ENCODE measurements at places on chromosomes 12 and 14.
A peak's percentile ranks its signal among the peaks of the same experiment; 100 is the strongest.

- DNase-seq, result no peak
Observed at GRCh38 chr12:234019-234418, 20.1 kb upstream of the SLC6A12 start.

- DNase-seq, result no peak
Observed at GRCh38 chr12:84072961-84073360, 839.6 kb downstream of the SLC6A15 start.

GRCh38 chr14:67735336-67736147 lies 33.9 kb downstream of the RDH12 start:
- DNase-seq, result no peak

GRCh38 chr12:104463368-104463767 lies 6.6 kb downstream of the CHST11 start:
- no peak for DNase-seq

DNA sequence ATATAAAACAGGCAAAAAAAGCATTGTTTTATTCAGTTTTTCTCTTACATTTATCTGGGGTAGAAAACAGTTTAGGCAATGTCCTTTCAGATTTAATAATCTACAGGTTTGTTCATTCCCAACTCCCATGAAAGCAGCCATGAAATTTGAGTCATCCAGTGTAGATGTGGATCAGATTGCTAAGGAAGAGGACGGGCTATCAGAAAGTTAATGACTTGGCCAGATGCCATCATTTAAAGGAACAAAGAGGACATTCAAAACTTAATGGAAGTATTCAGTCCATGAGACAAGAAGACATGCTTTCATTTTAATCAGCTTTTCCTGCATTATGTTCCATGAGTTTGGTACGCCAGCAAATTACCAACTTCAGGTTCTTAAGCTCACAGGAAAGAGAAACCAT lies 31.1 kb upstream of the POC1B start:
- no peak for DNase-seq

DNA sequence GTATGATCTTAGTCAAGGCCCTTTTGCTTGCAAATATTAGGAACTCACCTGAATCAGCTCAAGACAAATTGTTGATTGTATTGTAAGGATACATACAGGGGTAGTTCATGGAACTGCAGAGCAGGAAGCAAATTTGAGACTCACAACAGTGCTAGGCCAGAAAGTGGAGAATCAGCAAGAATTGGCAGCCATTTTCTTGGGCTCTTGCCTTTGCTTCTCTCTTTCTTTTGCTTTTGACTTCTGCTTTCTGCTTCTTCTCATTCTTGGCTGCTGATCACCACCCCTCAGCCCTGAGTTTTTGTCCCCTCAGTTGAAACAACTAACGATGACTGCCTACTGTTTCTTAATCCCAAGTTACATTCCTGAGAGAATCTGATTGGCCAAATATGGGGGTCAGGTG lies 34.8 kb downstream of the KCNK13 start:
- DNase-seq, result no peak

DNA sequence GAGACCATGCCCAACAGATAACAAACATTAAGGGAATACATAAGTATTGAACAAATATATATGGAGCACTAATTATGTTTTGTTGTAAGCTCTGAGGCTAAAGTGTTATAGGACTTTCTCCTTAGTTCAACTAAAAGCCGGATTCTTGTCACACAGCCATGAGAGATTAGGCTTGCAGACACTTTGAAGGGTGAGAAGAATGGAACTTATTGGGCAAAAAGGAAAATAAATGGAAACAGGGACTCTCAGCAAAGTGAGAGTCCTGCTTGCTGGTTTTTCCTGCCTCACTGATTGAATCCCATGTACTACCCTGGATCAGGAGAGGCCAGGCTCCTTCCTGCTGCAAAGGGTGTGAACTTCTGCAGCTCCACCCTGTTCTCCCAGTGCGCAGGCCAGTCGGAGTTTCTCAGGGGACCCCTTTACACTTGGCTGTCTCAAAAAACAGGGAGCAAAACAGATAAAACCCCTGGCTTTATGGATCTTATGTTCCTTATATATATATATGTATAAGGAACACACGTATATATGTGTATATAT lies 77.1 kb upstream of the FUT8 start:
- no peak for DNase-seq

GRCh38 chr12:19893514-19893913 lies 454.2 kb downstream of the AEBP2 start:
- no peak for DNase-seq

DNA sequence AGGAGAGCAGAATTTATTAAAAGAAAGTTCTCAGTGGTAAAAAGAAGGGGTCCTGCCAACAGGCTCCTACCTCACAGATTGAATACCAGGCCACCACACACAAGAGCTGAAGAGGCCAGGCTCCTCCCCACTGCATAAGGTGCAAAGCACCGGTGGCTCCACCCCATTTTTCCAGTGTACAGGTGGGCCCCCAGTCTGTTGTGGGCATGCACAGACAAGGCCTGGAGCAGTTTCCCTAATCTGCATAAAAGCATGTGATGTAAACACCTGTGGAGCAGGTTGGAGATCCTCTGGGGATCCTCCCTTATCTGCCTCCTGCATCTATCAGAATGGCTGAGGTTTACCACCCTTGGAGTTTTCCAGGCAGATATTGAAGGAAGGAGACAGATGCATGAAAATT lies 45.7 kb upstream of the PDZRN4 start:
- DNase-seq, result no peak

GRCh38 chr12:89479982-89480381 lies 44.6 kb downstream of the GALNT4 start:
- no peak for DNase-seq

DNA sequence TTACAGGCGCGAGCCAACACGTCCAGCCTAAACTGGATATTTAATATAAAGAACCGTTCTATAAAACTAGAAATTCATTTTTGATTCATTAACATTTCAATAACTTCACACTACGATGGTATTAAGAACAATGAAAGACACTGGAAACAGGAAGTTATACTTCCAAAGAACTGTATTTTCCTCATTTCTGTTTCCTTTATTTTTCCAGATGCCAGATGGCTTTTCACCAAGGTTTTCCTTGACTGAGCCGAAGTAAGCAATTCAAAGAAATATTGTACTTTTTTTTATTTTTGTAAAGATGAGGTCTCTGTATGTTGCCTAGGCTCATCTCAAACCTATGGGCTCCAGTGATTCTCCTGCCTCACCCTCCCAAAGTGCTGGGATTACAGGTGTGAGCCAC lies 28.2 kb downstream of the EEA1 start:
- no peak for DNase-seq

GRCh38 chr14:61277784-61278183 lies 3.4 kb downstream of the TMEM30B start:
- DNase-seq, result no peak

- no peak for DNase-seq
Observed at GRCh38 chr14:100222224-100223093, 16.5 kb upstream of the YY1 start.

DNA sequence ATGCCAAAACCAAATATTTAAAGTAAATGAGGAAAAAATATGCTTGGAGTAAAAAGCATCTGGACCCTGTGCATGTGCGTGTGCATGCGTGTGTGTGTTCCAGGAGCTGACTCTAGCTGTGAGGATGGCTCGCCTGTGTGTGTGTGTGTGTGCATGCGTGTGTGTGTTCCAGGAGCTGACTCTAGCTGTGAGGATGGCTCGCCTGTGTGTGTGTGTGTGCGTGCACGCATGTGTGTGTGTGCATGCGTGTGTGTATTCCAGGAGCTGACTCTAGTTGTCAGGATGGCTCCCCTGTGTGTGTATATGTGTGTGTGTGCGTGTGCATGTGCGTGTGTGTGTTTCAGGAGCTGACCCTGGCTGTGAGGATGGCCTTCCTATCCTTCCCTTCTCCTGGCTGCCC lies 357.7 kb downstream of the CACNA1C start:
- no peak for DNase-seq

DNA sequence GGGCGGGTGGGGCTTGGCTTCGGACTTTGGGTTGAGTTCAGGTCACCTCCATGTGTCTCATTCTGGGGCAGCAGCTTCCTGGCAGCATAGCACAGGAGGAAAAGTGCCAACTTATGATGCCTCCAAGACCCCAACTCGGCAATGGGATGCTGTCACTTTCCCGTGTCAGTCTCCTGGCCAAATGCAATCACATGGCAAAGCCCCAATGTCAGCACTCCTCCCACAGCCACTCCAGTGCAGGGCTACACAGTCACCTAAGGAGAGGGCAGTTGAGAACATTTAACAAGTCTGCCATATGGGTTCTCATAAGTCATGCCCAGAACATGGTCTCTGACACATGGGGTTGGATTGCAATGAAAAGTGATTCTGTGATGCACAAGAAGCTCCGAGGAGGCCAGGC lies 26.7 kb downstream of the ELK3 start:
- no peak for DNase-seq

GRCh38 chr12:11863478-11863906 lies 207.2 kb upstream of the BCL2L14 start:
- DNase-seq, result no peak

DNA sequence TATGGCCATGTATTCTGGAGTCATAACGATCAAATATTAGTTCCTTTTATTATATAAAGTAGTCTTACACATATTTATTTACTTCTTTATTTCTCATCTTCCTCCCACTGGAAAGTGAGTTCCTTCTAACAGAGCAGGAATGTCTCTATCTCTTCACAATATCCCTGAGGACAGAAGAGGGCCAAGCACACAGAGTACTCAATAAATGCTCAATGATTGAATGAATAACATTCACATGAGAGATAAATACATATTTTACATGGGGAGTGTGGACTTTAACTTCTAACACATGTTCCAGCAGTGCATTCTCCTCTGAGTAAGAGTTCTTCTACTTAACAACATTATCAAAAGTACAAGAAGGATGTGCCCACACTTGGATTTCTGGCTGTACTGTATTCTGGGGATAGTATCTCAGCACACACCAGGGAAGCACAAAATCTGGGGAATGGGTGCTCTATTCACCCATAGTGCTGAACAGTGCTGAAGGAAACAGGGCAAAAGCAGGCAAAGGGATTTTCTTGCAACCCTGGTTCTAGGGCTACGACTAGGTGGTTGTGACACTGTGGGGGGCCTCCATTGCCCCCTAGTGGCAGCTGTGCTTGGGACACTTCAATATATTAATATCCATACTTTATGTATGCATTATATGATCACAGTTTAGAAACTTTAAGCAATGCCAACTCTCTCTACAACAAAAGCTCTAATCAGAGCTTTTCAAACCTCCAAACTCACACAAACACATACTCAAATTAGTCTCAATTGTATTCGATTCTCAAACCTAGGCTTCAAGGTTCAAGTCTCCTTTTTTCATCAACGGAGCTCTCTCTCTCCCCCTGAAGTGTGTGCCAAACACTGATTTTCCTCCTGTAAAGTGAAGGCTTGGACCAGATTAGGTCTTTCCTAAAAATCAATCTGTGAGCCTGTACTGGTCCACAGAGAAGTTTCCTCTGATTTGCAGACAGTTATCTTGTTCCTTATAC lies 115.5 kb downstream of the SLC2A13 start:
- peak; percentile 63 for DNase-seq

DNA sequence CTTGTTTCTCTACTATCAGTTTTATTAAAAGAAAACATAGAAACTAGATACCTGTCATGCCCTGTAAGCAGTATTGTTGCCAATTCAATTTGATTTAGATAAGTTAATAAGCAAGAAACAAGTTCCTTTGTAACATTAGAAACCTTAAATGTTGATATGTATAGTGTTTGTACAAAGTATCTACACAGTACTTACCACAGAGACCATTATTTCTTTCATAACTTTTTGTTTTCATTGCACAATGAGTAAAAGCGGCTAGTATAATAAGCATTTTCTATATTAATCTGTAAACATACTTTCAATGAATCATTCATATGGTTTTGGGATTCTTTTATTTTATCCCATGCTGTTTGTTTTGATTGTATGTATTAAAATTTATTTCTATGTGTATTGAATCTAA lies 305.1 kb downstream of the TTC6 start:
- no peak for DNase-seq

DNA sequence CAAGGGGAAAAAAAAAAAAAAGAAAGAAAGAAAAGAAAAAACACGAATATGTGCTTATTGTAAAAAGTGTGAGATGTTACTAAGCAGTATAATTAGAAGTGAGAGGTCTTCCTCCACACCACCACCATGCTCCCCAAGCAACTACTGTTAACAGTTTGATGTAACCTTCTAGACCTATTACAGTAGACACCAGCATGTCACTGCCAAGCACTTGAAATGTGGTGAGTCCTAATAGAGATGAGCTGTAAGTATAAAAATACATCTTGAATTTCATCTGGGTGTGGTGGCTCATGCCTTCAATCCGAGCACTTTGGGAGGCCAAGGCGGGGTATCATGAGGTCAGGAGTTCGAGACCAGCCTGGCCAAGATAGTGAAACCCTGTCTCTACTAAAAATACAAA lies 8.1 kb upstream of the SNRNP35 start:
- no peak for DNase-seq

GRCh38 chr14:21015312-21015711 lies 9.5 kb downstream of the NDRG2 start:
- DNase-seq, result no peak

GRCh38 chr14:69460093-69460701 lies 24.3 kb upstream of the PLEKHD1 start:
- DNase-seq, result peak; percentile 45

GRCh38 chr12:25797386-25797785 lies 161.1 kb upstream of the RASSF8 start:
- no peak for DNase-seq

- DNase-seq, result no peak
Observed at GRCh38 chr12:10668526-10668925, 5.3 kb downstream of the STYK1 start.

DNA sequence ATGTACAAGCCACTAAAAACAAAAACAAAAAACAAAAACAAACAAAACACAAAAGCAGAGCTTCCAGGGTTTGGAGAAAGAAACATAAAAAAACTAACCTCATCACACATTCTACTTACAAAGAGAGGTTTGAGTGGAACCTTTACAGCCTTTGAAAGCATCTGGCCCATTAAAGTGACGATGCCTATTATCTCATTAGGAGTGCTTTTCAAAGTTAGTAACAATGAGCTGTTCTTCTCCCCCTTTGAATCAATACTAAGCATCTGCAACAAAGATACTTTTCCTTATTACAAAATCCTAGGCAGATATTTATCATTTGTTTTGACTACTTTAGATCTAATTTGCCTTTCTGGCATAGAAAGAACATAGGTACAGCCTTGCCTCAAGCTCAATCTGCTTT lies 217.3 kb downstream of the PPM1H start:
- no peak for DNase-seq
